Activated T-cell treated with anti-CD3 and anti-CD28 coated beads for 4 hours (primary cell): ENCODE measurements at places on chromosomes 13 and 19.

- DNase-seq, result no peak
Measured at GRCh38 chr13:68145852-68146251, 915.7 kb upstream of the PCDH9 start.

DNA sequence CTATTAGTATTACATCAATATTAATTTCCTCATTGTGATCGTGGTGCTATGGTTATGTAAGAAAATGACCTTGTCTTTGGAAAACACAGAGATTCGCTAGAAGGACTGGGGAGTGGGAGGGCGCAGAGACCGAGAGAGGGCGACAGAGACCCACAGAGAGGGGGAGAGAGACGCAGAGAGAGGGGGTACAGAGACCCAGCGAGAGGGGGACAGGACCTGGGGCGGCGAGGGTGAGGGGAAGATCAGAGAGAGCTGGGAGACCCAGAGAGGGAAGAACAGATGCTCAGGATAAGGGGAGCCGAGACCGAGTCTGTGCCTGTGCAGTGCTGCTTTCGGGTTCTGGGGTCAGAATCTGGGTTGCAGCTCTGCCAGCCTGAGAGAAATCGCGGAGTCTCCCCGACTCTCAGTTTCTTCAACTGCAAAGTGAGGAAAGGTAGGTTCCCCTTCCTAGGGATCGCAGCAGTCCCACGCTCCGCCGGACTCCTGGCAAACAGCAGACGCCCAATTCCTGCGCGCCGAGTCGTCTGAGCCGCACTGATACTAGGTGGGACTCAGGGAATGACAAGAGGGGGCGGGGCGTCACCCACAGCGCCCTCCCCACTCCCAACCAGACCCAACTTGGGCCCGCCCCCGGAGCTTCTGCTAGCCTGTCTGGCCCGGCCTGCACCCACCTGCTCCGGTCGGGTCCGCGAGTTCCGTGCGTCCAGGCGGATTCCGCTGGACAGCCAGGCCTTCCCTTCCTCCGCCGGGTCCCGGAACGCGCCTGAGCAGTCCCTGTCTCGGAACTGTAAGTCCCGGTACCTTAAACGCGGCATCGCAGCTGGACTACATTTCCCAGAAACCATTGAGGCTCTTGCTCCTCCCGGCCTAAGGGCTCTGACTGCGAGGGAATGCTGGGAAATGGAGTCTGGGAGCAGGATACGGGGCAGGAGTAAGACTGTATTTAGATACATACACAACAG lies 15.3 kb downstream of the IZUMO2 start:
- peak; percentile 47 for DNase-seq

- DNase-seq, result no peak
Measured at GRCh38 chr13:44393391-44393790, 19.8 kb downstream of the SERP2 start.

GRCh38 chr19:58350001-58350861 lies 3.1 kb downstream of the A1BG start:
- no peak for DNase-seq

GRCh38 chr13:94268661-94269060 lies 210.8 kb downstream of the DCT start:
- DNase-seq, result no peak

- DNase-seq, result no peak
Measured at GRCh38 chr19:35612224-35612558, 344 bp upstream of the HAUS5 start.

- no peak for DNase-seq
Measured at GRCh38 chr13:81498969-81499368, 1158.0 kb upstream of the SPRY2 start.

- no peak for DNase-seq
Measured at GRCh38 chr13:24180750-24181377, 20.3 kb downstream of the SPATA13 start.

DNA sequence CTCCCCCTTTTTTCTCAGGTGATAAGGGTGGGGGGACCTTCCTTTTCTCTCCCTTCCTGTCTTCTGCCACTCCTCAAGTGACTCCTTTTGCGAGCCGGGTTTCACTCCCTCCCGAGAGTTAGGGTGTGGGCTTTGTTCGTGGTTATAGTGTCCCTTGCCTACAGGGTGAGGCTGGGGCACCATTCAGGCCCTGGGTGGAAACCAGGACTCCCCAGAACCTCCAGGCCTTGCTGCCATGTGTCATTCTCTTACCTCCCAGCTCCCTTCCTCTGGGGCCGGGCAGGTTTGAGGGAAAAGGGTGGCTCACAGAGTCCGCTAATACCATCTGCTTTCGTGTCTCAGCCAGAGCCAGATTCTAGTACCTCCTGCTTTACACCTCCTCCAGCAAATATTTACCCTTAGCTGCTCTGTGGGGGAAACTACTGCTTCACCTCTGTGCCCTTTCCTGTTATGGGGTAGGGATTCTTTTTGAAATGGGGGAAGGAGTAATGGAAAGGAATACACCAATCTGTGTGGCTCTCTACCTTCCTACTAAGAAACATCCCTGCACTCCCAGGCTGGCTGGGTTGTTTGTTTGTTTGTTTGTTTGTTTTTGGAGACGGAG lies 2.8 kb downstream of the ACTN4 start:
- DNase-seq, result no peak

DNA sequence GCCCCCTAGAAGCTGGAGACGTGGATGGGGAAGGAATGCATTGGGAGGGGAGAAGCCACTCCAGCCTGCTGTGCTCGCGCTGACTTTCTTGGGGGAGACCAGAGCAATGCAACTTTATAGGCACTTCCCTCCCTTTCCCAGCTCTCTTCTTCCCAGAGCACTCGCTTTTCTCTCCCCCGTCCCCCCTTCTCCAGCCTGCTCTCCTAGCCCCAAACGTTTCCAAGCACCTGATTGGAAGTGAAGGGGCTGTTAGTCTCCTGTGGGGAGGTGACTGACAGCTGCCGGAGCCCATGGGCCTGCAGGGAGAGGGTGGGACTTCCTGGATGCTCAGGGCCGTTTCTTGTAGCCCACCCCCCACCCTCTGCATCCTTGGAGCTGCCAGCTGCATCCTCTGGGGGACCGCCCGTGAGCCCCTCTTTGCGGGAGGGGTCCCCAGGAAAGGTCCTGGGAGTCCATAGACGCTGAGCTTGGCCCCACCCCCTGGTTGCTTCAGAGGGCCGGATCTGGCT lies 2.5 kb downstream of the HDGFL2 start:
- DNase-seq, result no peak

- no peak for DNase-seq
Measured at GRCh38 chr13:97280478-97280877, 58.3 kb downstream of the MBNL2 start.

GRCh38 chr19:30547246-30547645 lies 175.1 kb downstream of the ZNF536 start:
- DNase-seq, result no peak

GRCh38 chr13:103276775-103277498 lies 210.7 kb upstream of the SLC10A2 start:
- DNase-seq, result no peak

GRCh38 chr19:17090583-17090982 lies 15.0 kb downstream of the MYO9B start:
- peak; percentile 42 for DNase-seq

DNA sequence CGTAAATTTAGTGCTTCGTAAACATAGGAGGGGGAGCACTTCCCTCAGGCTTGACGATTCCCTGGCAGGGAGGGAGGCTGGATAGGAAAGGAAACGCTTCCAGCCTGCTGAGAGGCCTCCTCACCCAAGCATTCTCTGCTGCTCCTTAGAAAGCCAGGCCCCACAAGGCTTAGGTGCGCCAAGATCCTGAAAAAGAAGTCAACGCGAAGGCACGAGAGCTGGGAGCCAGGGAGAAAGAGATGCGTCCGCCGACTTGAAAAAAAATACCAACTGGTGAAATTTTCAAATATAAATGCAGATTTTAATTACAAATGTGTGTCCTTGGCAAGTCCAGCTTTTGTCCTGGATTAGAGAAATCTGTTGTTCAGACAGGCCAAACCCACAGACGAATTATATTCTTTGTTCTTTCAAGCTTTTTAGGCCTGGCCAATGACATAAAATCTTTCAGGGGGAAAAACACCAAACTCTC lies 64.0 kb downstream of the ALOX5AP start:
- no peak for DNase-seq

- DNase-seq, result no peak
Measured at GRCh38 chr19:38429811-38430156, 3.7 kb upstream of the RYR1 start.

DNA sequence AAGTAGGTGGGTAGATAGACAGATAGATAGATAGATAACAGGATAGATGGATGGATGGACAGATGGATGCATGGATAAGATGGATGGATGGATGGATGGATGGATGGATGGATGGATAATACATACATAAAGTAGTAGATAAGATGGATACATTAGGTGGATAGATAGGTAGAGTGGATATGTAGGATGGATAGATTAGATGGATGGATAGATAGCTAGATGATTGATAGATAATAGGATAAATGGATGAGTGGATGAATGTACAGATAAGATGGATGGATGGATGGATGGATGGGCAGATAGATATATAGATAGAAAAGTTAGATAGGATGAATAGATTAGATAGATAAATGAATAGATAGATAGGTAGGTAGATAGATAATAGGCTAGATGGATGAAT lies 2.1 kb downstream of the CYP4F3 start:
- DNase-seq, result no peak

DNA sequence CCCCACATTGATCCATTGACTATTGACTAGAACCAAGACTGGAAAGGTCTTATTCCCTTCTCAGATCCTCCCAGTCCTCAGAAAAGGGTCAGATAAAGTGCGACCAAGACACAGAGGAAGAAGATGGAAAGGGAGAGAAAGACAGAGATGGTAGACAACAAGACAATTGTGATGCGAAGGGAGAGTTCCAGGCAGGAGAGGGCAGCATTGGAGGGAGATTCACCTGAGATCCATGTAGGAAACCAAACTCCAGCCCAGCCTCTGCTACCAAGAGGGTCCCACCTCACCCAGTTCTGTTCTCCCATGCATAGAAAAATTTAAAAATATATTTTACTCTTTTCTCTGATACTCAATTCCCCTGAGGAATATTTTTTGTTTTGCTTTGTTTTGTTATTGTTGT lies 67.3 kb upstream of the TSHZ3 start:
- DNase-seq, result no peak

DNA sequence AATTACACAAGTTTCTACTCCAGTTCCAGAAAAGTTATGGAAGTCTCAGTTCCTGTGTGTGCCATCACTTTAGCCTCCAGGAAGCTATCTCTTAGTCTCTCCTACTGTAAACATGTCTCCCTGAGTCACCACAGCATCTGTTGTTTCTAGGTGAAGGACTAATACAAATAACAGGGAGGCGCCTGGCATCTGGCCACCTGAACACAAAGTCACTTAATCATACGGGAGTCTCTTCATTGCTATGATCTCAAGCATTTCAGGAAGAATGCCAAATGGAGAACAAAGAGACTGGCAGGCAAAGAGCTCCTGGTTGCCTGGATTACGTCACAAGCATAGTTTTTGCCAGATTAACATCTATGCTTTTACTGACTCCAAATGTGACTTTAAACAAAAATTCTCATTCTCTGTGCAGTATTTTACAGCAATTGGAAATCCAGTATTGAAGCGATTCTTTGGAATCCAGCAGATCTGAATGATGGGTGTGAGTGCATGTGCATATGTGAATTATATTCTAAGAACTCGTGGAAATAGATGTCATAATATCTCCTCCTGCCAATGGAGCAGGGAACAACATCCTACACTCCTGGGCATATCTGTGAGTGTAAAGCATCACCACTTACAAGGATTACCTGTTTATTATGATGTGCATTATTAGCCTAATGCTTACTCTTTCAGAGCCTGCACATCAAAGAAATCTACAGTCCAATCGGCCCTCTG lies 572.8 kb downstream of the PCDH9 start:
- no peak for DNase-seq

GRCh38 chr13:56515441-56515840 lies 625.3 kb upstream of the PRR20A start:
- DNase-seq, result no peak

GRCh38 chr13:38340624-38341023 lies 9.0 kb upstream of the UFM1 start:
- DNase-seq, result no peak

GRCh38 chr19:18746401-18747325 lies 44.4 kb downstream of the COMP start:
- no peak for DNase-seq
